MCF 10A (cell line): ENCODE measurements at places on chromosomes 6 and 20. TPM values are rescaled to one million over a fixed set of nuclear protein-coding genes. Genes with fewer than 3 reads are reported as not detected.

GRCh38 chr6:69026715-69027114, 391.6 kb downstream of the ADGRB3 start:
- no peak for DNase-seq

- DNase-seq, result no peak
Measured at GRCh38 chr20:45283551-45284057, 23.0 kb upstream of the RBPJL start.

- no peak for DNase-seq
Measured at GRCh38 chr6:80690551-80691131, 584.2 kb downstream of the BCKDHB start.

GRCh38 chr6:123168466-123168865, 172.4 kb downstream of the CLVS2 start:
- no peak for DNase-seq

The GPRC6A gene
- not detected in 2 replicates for total RNA-seq

The CST7 gene
- total RNA-seq, result not detected in 2 replicates

The RPP40 gene
- 22.9 and 34.8 TPM in 2 replicates for total RNA-seq

The IP6K3 gene
- total RNA-seq, result 0.25 and 1.7 TPM in 2 replicates

The RIMS4 gene
- total RNA-seq, result not detected in 2 replicates

GRCh38 chr6:35552285-35552917, 39.7 kb upstream of the TULP1 start:
- DNase-seq, result no peak

- DNase-seq, result no peak
Measured at GRCh38 chr6:148980234-148980633, 233.4 kb downstream of the UST start.

The TAP1 gene
- 32.3 and 35.2 TPM in 2 replicates for total RNA-seq

- no peak for DNase-seq
Measured at GRCh38 chr6:87225937-87226336, 70.6 kb downstream of the ZNF292 start.

DNA sequence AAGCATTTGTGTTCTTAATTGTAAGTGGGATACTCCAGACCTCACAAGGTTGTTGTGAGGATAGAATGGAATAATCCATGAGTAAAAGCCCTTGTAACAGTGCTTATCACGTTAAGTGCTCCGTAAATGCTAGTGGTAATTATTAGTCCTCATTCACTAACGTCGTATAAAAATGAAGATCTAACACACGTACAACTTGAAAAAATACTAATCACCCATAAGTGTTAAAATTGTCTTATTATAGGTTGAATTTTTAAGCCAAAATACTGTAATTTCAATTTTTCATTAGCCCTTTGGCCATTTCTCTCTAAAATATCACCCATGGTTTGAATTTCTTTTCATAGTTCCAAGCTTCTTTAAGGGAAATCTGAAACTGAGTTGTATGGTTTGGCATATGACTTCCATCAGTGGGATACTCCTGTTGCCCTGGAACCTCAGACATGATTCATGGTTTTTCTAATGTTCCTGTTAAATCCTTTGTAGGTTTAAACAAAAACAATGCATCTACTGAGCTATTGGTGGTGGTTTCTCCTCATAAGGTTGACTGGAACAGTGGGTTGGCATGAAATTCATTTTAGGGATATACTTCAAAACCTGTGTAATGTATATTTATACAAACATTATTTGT, 19.1 kb downstream of the XRN2 start:
- DNase-seq, result no peak

DNA sequence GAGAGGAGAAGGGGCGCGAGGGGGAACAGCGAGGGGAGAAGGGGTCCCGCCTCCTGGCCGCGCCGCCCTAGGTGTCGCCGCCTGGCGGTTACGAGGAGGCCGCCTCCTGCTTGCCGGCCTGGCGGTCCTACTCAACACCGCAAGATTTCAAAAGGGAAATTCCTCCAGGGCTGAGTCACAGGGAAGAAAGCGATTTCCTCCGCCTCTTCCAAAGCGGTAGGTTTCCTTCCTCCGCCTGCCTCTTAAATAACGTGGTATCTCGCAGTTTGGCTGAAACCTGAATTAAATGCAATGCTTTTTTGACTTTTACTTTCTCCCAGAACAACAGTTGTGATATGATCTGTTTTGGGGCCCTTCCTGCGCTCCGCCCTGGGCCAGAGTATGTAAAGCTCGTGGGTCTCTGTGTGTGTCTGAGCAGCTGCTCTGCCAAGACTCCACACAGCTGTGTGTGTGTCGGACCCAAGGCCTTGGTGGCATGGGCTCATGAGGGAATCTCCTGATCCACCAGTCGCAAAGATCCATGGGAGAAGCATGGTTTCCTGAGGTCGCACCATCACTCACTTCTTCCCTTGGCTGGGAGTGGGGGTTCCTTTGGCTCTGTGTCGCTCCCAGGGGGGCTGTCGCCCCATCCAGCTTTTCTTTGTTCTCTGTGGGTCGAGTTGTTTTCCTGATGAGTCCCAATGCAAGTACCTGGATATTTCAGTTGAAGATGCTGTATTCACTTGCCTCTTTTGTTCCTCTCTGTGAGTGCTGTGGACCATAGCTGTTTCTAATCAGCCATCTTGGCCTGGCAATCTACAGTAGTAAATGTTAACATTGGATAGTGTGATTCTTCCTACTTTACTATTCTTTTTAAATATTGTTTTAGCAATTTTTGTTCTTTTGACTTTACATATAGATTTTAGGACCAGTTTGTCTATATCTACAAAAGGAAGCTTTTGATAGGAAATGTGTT, 31.6 kb upstream of the NOTCH4 start:
- peak; percentile 90 for DNase-seq

- DNase-seq, result peak; percentile 21
Measured at GRCh38 chr6:75532521-75532920, 38.9 kb upstream of the FILIP1 start.

GRCh38 chr6:3328145-3328544, 69.4 kb downstream of the PSMG4 start:
- DNase-seq, result no peak

DNA sequence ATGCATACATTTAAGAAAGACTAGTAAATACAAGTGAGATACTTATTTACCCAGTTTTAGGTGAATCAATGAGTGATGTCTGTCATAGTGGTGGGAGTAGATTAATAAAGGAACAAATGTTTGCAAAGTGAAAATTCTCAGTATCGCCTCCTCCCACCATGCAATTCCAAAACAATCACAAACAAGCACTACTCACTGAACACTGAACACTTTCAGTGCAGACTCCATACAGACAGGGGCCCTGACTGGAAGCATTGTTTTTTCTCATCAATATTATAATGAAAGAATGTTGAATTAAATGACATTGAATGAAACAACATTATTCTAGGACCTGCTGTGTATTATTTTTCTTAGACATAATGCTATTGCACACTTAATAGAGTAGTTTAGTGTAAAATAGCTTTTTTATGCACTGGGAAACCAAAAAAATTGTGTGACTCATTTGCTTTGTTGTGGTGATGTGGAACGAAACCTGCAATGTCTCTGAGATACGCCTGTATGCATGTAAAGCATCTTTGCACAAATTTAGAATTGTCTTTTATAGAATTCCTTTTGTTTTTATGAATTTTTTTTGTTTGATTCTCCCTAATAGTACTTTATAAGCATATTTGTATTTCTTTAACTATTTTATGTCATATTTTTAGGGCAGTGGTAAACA, 317.5 kb downstream of the UTRN start:
- DNase-seq, result no peak

- DNase-seq, result no peak
Measured at GRCh38 chr6:72784581-72784980, 162.7 kb downstream of the KCNQ5 start.

DNA sequence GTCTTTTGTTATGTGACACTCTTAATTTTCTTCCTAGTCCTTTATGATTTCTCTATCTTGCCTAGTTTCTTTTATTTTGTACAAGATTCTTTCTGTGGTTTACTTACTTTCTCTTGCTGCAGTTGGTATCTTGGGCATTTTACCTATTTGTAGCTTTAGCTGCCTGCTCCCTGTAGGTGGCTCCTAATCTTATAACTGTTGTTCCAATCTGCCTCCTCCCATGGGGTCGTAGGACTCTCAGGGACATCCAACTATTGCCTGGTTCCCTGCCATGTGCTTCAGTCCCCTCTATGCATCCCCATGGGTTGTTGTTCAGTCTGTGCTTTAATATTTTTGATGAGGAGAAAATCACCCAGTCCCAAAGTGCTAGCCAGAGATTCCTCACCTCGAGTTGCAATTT, 31.4 kb downstream of the RIN2 start:
- DNase-seq, result no peak

DNA sequence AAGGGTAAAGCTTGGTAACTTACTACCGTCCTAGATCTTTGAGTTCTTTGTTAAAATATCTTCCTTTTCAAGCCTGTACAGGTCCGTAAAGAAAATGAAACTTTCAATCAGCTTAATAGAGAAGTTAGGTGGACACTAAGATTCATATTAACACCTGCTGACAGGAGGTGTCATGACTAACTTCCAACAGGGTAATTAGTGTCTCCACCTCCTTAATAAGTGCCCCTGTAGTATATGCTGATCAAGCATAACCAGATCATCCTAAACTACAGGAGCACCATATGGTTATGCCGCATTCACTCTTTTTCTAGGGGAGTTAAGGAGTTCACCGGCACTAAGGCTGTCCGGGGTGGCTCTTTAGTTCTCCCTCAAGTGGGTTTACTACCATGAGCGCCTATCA, 23.9 kb upstream of the RALGAPA2 start:
- DNase-seq, result no peak

- DNase-seq, result peak; percentile 42
Measured at GRCh38 chr6:118565311-118565960, 17.3 kb downstream of the PLN start.

The ABRACL gene
- 24.0 and 36.8 TPM in 2 replicates for total RNA-seq

The APOM gene
- 5.0 and 5.2 TPM in 2 replicates for total RNA-seq

DNA sequence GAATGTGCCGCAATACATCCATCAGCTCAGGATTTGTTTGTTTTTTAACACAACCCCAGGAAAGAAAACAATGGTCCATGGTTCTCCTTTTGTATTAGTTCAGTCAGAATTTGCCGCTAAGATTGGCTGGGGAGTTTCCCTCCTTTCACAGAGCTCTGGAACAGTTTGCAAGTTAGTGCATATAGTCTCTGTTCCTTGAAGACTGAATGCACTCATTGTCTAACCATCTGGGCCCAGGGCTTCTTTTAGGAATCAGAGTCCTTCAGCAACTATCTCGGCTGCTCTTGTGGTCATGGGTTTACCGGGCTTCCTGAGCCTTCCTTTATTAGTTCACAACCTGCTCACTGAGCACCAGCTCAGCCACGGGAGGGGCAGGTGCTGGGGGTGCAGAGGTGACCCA, 121.3 kb downstream of the SLC23A2 start:
- DNase-seq, result no peak

DNA sequence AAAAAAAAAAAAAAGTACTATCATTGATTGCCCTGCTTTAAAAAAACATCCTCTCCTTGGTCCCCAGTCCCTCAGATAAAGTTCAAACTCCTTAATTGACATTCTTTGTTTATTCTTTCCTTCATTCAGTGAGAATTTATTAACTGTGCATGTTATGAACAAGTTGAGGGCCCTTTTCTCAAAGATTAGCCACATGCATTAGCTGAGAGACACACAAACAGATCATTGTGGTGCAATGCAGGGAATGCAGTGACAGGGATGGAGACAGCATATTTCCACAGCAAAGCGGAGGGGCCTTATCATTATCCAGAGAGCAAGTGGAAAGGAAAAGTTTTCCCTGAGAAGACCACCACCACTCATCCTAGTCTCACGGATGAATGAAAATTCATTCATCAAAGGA, 21.9 kb upstream of the IPCEF1 start:
- no peak for DNase-seq

The CLDN20 gene
- total RNA-seq, result not detected in 2 replicates

DNA sequence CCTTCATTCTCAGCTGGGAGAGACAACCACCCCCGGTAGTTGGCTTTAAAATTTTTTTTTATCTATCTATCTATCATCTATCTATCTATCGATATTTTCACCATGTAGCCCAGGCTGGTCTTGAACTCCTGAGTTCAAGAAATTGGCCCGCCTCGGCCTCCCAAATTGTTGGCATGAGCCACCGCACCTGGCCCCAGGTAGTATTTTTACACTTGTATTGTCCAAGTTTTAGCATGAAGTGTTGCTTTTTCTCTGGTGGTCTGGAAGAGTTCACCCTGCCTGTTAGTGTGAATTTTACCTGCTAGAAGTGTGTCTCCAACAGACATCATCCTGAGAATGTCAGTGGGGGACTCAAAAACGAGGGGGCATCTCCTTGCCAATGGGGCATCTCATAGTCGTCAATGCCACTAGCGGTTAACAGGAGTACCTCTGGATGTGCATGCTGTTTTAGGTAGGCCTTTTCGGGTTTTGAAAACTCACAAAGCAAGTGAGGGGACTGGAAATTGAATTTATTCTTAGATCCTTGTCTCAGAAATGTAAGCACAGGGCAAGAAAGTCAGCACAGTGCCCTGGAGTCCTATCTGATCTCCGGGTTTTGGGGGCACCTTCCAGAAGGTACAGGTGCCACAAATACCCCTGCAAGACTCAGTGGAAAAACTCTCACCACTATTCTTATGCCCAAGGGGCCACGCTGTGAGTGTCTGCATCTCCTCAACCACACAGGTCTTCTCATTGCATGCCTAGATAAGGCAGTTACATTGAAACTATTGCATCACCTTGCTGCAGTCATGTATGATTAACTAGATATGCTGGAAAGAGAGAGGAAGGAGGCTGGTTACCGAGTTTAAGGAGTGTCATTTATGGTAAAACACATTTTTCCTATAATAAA, 37.1 kb downstream of the TNFAIP3 start:
- DNase-seq, result no peak

The RAB44 gene
- 0.09 TPM in 1 of 2 replicates, not detected in the other for total RNA-seq

DNA sequence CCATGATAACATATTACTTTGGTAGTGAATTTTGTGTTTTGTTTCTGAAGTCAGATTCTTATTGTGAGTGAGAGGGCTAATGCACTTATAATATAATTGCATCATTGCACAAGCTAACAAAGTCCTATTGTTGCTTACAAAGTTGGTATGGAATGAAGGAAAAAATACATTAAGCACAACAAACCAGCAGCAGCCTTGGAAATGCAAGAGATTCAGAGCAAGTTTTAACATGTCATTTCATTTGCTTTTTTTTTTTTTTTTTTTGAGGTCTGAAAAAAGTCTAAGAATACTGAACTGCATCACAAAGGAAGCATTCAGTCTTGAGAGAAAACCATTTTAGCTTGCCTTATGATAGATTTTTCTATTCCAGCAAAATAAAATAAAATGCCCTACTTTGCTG, 57.6 kb downstream of the PLCB4 start:
- no peak for DNase-seq

DNA sequence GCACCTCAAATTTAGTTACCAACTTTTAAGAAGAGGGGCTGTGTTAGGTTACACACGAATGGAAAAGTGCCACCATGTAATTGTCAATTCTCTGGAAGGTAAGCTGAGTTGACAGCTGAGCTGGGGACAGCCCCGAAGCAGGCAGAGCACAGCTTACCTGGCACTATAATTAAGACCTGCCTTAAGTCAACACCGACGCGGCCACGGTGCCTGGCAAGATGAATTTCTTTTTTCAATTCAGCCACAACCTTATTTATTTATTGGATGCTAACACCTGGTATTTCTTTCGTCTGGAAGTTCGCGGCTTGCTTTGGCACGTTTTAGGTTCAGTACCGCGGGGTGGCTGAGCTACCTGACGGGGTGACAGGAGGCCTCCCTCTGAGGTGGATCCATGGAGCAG, 40.6 kb upstream of the NFATC2 start:
- no peak for DNase-seq

GRCh38 chr20:4411744-4412143, 310.0 kb upstream of the PRND start:
- DNase-seq, result no peak

GRCh38 chr6:161139766-161140553, 133.9 kb downstream of the AGPAT4 start:
- DNase-seq, result peak; percentile 55
